ENCODE measurements at places on chromosomes 1 and 21. TPM values are rescaled to one million over a fixed set of nuclear protein-coding genes. Genes with fewer than 3 reads are reported as not detected.

DNA sequence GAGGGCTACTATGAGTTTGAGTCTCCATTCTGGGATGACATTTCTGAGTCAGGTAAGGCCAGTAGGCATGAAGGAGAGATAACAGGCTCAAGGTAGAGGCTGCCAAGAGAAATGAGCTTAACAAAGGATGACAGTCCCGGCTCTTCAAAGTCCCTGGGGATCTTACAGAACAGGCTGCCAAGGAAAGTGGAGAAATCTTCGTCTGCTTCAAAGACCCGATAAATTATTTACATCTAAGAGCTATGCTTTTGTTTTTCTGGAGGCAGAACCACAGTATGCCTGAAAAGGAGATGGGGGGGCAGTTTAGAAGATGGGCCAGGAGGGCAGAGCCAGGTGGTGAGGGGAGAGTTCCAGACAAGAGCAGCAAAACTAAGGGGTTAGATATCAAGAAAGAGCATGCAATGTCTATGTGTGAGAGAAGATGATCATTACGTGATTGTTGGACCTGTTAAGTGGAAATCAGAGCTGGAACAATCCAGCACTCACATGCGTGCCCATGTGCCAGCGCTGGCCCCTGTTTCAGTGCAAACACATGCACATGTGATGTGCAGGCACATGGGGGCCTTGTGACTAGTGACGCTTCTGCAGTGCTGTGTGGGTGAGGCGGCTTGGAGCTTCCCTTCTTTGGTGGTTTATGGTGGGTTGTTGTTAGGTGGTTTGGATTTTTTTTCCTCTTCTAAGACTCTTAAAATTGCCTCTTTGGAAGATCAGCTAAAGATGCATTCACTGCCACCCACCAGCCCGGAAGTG lies 25.7 kb downstream of the CAMK1G start:
- no peak for DNase-seq

Gene CD34
- total RNA-seq: 0.05 TPM

DNA sequence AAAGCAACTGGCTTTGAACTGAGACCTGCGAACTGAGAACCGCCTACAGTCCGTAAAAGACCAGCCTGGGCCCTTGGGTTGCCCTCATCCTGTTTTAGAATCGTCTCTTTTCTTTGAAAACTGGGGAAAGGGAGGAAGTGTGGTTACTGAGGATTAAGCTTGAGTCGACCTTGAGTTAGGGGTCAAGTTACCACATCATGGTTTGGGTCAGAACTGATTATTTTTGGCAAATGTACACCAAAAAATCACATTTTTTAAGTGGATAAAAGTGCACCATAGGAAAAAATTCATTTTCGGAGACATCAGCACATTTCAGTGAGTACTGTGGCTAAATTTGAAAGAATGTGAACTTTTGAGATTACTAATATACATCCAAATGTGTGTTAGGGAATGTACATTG lies 76.9 kb upstream of the KAZN start:
- no peak for DNase-seq

DNA sequence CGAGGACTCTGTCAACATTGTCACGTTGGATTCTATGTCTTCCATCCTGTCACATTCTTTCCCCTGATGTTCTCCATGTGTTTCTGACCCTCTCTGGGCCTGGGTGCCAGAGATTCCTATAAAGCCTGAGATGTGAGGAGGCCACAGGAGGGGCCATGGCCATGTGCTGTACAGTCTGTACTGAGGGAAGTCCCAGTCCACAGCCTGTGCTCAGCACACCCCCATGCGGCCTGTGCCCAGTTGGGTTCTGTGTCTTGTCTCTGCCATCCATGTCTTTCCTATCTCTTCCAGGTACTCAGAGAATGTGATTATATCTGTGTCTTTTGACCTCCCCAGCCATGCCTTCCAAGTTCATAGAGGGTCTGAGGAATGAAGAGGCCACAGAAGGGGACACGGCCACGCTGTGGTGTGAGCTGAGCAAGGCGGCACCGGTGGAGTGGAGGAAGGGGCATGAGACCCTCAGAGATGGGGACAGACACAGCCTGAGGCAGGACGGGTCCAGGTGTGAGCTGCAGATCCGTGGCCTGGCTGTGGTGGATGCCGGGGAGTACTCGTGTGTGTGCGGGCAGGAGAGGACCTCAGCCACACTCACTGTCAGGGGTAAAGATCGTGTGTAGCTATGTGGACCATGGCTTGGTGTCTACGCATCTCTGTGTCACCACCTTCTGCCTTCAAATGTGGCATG lies 86.1 kb downstream of the OBSCN start:
- DNase-seq: no peak

Gene S100A14
- not detected for total RNA-seq

DNA sequence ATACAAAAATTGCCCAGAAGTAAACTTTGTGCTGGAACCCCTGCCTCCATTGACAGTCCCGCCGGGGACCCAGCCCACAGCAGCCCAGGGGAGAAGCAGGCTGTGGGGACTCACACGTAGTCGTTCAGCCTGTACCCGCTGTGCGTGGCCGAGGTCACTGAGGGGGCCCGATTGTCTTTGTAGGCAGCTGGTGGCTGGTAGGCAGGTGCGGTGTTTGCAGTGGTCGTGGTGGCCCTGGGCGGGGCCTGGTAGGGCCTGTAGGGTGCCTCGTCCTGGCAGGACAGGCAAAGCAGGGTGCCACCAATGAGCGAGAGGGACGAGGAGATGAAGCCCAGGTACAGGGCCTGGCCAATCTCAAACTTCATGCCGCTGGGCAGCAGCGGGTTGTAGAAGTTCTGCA lies 19.1 kb downstream of the CLDN14 start:
- DNase-seq: no peak

DNA sequence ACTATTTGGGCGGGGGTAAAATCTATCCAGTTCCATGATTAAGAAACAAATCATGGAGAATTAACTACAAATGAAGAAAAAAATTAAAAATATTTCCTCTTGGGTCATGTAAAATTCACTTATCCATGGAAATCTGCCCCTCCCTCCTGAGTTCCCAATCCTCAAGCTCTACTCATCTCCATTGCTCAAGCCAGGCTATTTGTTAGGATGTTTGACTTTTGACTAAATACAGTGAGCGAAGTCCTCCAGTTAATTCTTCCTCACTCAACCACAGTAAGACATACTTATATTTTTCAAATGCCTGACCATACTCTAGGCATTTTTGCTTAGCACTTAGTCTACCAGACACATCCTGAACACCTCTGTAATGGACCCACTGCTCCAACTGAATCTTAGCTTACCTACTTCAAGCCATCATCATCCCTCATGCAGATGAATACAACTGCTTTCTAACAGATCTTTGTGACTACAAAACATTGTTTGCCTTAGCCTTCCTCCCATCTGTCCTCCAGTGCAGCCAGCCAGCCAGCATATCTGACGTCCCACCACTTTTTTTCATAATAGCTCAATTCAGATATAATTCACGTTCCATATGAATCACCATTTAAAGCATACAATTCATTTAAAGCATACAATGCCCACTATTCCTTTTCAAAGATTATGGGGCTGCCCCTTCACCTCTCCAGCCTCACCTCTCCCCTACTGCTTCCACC lies 154.2 kb downstream of the RERE start:
- no peak for DNase-seq

DNA sequence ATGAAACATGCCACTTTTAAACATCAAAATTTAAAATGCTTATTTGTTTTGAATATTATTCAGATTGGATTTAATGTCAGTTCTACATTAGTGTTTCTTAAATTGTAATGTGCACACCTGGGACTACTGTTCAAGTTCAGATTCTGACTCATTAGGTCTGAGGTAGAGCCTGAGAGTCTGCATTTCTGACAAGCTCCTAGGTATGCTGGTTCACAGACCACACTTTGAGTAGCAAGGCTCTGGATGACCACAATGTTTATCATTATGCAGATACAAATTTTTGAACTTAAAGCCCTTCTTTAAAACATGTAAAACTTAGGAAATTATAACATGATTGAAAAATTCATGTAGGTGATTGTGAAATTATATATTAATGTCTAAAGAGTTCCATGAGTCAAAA lies 40.2 kb downstream of the TTLL7 start:
- no peak for DNase-seq

- no peak for DNase-seq
Observed at GRCh38 chr1:36115200-36115669, 9.8 kb downstream of the COL8A2 start.

Gene MTARC1
- total RNA-seq: not detected

- no peak for DNase-seq
Observed at GRCh38 chr1:214475331-214475730, 76.1 kb downstream of the PTPN14 start.

GRCh38 chr1:218344814-218345672 lies at the start of gene TGFB2:
Gene TGFB2, plus strand, starts transcription at chr1:218345336. Its CDS starts 1,366 bp downstream, at chr1:218346702.
- DNase-seq: peak; percentile 37

DNA sequence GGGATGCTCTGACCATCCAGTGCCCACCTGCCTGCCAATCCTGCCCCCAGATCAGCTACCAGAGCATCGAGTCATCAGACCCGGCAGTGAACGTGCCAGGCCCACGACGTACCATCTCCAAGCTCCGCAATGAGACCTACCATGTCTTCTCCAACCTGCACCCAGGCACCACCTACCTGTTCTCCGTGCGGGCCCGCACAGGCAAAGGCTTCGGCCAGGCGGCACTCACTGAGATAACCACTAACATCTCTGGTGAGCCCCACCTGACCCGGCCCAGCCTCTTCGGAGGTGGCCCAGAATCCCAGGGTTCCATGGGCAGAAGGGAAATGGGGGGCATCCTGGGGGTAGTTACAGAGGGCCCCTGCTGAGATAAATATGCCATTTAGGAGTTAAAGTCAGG lies 43.1 kb downstream of the PTPRU start:
- DNase-seq: no peak

GRCh38 chr1:50308878-50309277 lies 114.4 kb downstream of the DMRTA2 start:
- peak; percentile 36 for DNase-seq

GRCh38 chr1:41024953-41025352 lies 3.4 kb upstream of the SLFNL1 start:
- no peak for DNase-seq

Gene TINAGL1
- not detected for total RNA-seq

GRCh38 chr1:158564608-158565007 lies 5.8 kb downstream of the OR6P1 start:
- no peak for DNase-seq

Gene SOD1
- 277 TPM for total RNA-seq

DNA sequence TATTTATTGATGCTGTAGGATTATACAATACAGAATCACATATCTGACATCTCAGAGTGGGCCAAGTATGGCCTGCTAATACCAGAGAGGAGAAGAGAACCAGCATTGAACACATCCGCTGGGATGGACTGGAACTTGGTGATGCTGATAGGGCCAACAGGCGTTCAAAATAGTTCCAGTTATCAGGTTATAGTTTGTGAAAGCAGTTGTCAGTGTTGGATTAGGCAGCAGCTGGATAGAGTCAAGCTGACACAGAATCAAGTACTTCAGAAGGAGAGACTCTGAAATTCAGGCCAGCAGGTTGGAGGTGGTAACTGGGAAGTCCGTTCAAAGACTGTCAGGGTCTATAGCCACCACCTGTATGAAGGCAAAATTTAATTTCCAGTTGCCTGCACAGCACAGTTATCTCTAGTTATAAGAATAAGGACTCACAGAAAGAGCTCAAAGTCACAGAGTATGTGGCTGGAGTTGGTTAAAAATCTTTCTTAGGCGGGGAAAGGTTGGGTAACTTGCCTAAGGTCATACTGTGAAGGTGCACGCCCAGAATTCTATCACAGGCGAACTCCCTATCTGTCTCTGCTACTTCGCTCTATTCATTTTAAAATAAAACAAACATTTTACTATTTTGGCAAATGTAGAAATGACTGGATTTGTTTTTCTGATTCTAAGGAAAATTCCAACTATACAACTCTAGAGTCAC lies 9.9 kb upstream of the DIPK1A start:
- DNase-seq: no peak

Data from activated CD8-positive, alpha-beta T cell treated with anti-CD3 and anti-CD28 coated beads for 36 hours (primary cell).